HepG2 (cell line): ENCODE measurements at places on chromosomes 2 and 18.

DNA sequence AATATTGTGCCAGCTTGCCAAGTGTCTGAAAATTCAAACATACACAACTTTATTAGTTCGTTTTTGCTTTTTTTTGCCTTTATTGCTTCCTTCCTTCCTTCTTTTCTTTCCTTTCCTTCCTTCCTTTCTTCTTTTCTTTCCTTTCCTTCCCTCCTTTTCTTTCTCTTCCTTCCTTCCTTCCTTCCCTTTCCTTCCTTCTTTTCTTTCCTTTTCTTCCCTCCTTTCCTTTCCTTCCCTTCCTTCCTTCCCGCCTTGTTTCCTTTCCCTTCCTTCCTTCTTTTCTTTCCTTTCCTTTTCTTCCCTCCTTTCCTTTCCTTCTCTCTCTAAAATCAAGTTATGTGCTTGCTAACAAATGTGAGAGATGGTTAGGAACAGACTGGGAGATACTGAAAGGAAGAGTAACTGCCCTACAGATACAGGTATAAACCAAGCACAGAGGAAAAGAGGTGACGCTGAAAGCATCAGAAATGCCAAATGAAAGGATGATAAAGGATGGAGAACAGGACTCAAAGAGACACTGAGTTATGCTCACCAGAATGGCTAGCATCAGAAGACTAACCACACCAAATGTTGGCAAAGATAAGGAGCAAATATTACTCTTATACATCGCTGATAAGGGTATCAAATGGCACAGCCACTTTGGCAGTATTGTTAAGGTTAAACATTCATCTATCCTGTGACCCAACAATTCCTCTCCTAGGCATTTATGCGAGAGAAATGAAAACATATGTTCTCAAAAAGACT, 151.6 kb downstream of the MREG start:
- H3K27ac ChIP-seq, result no peak overlapping the region
- H3K36me3 ChIP-seq, result no peaks in the 10 kb centered on the region
- no peaks in the 10 kb centered on the region for H3K4me1 ChIP-seq
- no peak for DNase-seq

GRCh38 chr2:161965994-161966393, 108.0 kb downstream of the DPP4 start:
- H3K27me3 ChIP-seq, result no peaks in the 10 kb centered on the region
- H3K4me1 ChIP-seq, result no peaks in the 10 kb centered on the region
- H3K4me3 ChIP-seq, result no peak overlapping the region

GRCh38 chr2:156110890-156111289, 221.6 kb downstream of the NR4A2 start:
- no peaks in the 10 kb centered on the region for H3K4me1 ChIP-seq
- no peak overlapping the region for H3K27ac ChIP-seq
- H3K36me3 ChIP-seq, result no peaks in the 10 kb centered on the region
- H3K4me3 ChIP-seq, result no peak overlapping the region

GRCh38 chr2:163490281-163490680, 245.5 kb downstream of the FIGN start:
- H3K27me3 ChIP-seq, result 0 out of 3 replicates have a peak, but pooled peaks cover 4% of the 10 kb centered on the region
- no peak for DNase-seq
- H3K27ac ChIP-seq, result no peak overlapping the region
- H3K36me3 ChIP-seq, result no peaks in the 10 kb centered on the region
- H3K4me1 ChIP-seq, result no peaks in the 10 kb centered on the region

DNA sequence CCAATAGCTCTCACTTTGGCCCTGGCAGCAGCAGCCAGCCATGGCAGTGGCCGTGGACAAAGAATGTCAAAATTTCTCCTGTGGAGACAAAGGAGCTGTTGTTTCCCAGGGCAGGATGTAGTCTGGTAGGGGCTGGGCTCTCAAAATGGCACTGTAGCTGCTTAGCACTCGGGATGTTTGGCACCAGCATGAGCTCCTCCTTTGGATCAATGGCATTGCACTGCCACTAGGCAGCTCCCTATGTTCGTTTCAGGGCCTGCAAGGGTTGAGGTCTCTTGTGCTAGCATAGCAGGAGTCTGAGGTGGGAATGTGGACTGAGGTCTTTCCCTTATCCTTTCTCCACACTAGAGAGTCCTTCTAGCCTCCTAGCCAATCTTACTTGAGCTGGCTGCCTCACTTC, 948.8 kb upstream of the FAM98A start:
- no peaks in the 10 kb centered on the region for H3K27me3 ChIP-seq
- DNase-seq, result no peak
- no peaks in the 10 kb centered on the region for H3K36me3 ChIP-seq
- no peak overlapping the region for H3K4me3 ChIP-seq
- no peak overlapping the region for H3K27ac ChIP-seq
